ENCODE measurements at places on chromosomes 13 and 19. TPM values are rescaled to one million over a fixed set of nuclear protein-coding genes. Genes with fewer than 3 reads are reported as not detected.

- no peak for DNase-seq
Measured at GRCh38 chr19:28985201-28985600, 227.8 kb downstream of the UQCRFS1 start.

DNA sequence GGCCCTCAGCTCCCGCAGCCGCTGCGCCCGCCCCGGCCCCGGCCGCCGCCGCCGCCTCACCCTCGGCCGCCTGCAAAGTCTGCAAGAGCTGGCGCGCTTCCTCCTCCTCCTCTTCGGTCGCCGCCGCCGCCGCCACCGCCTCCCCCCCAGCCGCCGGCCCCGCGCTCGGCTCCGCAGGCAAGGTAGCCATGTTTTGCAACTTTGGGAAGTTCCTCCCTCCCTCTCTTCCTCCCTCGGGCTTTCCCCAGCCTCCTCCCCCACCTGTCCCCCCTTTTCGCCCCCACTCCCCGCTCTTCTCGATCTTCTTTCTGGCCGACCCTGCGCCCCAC is 433 bp downstream of the SIX5 start:
- DNase-seq: no peak

DNA sequence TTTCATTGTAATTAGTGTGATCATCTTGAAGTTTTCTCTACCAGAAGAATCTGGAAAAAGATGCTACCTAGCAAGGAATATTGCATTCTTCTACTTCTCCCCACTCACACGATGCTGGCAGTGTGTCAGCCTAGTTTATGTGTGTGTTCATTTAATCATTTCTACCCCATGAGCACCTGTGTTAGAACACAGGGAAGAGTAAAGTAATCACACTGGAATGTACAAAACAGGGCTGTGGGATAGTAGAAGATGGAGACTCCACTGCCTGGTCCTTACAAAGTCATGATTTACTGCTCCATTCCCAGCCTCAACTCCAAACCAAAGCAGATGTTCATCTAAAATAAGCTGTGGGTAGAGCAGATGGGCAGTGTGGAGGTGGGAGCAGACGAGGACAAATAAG is 47.7 kb upstream of the RGCC start:
- no peak for DNase-seq

DNA sequence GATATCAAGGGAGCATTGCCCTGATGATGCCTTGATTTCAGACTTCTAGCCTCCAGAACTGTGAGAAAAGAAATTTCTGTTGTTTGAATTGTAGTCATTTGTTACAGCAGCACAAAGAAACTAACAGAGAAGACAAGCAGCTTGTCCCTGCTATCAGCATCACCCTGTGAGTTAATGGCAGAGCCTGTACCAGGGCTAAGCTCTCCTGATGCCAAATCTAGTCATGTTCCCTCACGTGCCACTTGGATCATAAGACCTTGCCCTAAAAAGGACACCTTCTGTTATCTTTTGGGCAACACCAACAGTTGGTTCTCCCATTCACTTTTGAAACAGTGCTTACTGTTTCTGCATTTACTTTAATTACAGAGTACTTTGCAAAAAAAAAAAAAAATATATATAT is 14.8 kb downstream of the RCBTB2 start:
- no peak for DNase-seq

C1QTNF9 gene
- 2.3 TPM for total RNA-seq

GRCh38 chr13:95865080-95865615 is 188.1 kb downstream of the UGGT2 start:
- DNase-seq: no peak

- no peak for DNase-seq
Measured at GRCh38 chr19:16449330-16449961, 22.3 kb downstream of the EPS15L1 start.

DNA sequence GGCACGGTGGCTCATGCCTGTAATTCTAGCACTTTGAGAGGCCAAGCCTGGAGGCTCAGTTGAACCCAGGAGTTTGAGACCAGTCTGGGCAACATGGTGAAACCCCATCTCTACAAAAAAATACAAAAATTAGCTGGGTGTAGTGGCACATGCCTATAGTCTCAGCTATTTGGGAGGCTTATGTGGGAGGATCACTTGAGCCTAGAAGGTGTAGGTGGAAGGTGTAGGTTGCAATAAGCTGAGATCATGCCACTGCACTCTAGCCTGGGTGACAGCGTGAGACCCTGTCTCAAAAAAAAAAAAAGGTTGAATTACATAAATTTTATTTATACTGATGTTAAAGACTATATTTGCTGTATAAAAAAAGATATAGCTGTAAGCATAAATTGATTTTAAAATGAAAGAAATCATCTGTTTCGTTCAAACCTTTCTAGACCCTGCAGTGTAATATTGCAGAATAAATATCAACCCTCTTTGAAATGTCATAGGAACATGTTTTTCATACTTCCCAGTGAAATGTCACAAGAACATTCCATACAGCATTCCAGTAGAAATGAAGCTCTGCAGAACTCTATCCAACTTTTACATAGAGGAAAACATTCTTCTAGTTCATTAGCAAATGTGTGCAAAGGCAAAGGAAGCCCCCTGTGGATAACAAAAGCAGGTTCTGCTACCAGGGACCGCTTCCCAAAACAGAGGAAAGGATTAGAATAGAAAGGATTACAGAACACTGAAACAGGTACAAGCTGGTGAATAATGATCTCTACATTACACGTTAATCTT is 76.0 kb downstream of the CAB39L start:
- no peak for DNase-seq

Data from heart left ventricle (tissue), 16 donors.